ENCODE measurements at places on chromosomes 12 and 14.

- DNase-seq = no peak
These were observed 24.8 kb downstream of the GPR68 start for GRCh38 chr14:91219517-91220389.

GRCh38 chr12:130288691-130289090 lies 49.0 kb upstream of the PIWIL1 start:
- no peak for DNase-seq

DNA sequence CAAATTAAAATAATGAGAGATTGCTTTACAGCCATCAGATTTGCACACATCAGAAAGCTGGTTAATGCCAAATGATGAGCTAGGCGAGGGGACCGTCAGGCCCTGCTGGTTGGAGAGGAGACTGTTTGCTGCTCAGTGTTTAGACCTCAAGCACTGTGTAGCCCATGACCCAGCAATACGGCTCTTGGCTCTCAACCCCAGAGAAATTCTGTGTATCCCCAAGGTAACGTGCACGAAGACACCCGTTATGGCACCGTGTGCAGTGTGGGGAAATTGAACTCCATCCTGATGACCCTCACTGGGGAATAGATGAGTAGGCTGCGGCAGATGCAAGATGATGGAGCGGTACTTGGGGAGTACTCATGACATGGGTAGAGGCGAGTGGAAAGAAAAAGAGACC lies 55.7 kb downstream of the EID3 start:
- no peak for DNase-seq

GRCh38 chr14:87805315-87805723 lies 187.7 kb downstream of the GALC start:
- peak; percentile 4 for DNase-seq

DNA sequence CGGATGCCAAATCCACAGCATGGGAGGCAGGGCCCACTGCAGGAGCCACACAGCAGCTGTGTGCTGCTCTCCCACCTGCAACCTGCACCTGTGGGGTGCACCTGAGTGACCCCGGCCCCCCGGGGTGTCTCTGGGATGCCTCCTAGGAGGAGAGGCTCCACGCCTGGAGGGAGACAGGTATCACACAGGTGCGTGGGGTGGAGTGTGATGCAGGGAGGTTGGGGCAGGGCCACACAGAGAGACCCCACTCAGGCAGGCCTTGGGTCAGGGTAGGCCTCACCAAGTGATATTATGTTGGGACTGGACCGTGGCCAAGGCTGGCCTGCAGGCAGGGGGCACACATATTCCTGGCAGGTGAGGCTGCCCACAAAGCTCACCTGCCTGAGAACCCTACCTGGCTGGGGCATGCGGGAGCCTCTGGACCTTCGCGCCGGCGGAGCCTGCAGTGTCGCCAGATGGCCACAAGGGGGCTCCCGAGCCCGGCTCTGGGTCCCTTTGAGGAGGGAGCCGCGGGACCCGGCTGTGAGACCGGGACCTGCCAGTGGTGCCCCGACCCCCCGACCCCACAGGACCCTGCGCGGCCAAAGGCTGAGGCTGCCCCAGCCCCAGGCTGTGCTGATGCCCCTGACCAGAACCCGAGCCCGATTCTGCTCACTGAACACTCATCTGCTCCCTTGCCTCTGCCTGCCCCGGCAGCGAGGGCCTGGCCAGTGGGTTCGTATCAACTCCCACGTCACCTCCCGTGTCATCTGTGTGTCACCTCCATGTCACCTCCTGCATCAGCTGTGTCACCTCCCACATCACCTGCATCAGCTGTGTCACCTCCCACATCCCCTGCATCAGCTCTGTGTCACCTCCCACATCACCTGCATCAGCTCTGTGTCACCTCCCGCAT lies 11.4 kb downstream of the TMEM121 start:
- DNase-seq = peak; percentile 54

- DNase-seq = no peak
These were observed 32.2 kb downstream of the SH2B3 start for GRCh38 chr12:111437816-111438454.

DNA sequence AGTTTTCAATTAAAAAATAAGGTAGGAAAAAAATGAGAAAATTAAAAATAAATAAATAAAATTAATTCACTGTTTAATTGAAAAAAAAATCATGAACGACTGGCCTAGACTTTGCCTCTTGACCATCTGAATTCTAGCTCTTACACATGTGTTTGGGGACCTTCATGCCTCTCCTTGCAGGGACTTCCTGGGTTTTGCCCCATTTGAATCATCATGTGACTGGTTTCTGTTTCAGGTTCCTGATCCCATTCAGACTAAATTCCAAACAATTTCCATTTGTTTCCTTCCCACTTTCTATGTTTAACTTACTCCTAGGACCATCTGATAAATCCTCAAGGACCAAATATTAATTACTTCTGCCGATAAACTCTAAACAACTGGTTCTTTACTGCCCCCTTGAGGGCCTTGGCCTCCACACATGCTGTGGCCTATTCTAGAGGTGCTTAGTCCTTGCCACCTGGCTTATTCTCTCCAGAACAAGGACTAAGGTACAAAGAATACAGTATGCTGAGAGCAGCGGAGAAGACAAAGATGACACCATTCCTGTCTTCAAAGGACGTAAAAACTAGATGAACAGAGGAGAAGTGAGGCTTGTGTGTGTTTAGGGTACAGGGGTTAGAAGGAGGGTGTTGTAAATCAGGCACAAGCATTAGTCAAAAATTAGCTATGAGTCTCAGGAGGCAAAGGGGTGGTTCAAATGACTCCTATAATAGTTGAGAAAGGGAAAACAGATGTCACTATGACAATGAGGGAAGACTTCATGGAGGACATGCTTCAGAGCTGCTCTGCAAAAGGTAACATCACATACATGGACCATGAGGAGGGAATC lies 125.8 kb upstream of the AVPR1A start:
- no peak for DNase-seq

DNA sequence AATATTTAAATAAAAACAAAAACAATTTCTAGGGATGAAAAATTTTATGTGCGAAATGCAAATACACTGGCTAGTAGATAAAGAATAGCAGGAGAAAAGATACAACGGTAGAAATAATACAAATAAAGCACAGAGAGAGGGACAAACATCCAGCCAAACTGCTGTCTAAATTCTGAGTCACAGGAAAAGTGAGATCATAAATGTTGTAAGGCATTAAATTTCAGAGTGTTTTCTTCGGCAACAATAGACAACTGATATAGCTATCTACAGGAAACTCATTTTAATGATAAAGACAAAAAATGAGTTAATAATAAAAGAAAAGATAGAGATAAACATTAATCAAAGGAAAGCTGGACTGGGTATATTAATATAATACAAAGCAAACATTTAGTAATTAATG lies 122.2 kb downstream of the NTS start:
- no peak for DNase-seq

GRCh38 chr12:119775246-119775895 lies 101.7 kb downstream of the CIT start:
- DNase-seq = no peak

GRCh38 chr12:43501703-43502102 lies 50.3 kb downstream of the ADAMTS20 start:
- DNase-seq = no peak

DNA sequence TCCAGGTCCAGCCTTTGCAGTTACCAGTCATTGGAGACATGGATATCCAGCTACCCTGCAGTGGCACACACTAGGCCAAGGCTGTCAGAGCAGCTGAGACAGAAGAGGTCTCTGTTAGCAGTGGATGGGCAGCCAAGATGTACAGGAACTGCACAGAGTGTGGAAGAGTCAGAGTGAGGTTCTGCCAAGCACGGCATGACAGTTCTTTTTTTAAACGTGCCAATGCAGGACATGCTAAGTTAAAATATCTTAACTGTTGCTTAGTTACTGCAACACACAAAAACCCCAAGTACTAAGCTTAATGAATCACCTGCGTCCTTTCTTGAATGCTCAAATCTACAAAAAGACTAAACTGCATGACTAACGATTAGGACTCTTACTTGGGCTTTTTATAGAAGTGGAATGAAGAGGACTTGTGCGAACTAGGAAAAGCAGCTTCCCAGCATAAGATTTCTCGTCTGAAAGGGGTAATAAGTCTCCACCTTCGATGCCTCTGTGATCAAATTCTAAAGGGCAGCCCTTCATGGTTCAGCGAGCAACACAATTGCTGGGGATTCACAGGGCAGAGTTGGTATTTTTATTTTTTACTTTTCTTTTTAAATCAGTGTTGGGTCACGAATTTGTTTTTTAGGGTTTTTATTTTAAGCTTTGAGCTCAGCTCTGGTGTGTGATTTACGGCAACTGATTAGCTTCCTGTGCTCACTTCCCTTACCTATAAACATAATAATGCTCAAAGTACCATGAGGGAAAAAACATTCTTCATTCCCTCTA lies 20.6 kb downstream of the MAPK1IP1L start:
- DNase-seq = no peak

- no peak for DNase-seq
These were observed 88.8 kb downstream of the ANO6 start for GRCh38 chr12:45304514-45305178.

- DNase-seq = no peak
These were observed 966.9 kb downstream of the NRXN3 start for GRCh38 chr14:79137045-79137430.

- no peak for DNase-seq
These were observed 90.9 kb upstream of the PLXNC1 start for GRCh38 chr12:94057262-94058151.

- no peak for DNase-seq
These were observed 31.1 kb upstream of the NUBPL start for GRCh38 chr14:31530136-31530535.

GRCh38 chr12:3097836-3098235 lies 20.7 kb downstream of the TSPAN9 start:
- no peak for DNase-seq

DNA sequence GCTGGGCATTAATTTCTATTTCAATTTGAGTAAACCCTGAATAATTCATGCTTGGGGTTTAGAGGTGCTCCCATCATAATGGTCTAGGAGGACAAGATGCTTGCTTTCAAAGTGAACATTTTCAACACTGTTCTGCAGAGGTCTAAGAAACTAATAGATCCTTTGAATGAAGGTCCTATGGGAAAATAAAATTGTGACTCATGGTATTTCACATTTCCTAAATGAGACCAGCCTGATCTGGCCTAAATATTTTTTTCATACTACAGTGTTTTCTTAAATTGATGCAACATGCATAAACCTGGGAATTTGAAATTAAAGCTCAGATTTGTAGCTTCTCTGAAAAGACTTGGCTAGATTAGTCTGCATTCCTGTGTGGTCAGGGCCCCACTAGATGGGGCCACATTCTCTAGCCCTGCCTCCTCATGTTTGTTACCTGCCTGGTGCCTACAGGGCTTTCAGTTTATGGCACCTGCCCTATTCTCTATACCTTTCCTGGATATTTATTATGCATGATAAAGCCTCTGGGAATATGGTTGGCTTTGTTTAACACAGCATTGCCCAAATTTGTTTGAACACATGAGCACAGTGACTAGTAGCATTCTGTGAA lies 112.7 kb downstream of the METTL25 start:
- DNase-seq = no peak

DNA sequence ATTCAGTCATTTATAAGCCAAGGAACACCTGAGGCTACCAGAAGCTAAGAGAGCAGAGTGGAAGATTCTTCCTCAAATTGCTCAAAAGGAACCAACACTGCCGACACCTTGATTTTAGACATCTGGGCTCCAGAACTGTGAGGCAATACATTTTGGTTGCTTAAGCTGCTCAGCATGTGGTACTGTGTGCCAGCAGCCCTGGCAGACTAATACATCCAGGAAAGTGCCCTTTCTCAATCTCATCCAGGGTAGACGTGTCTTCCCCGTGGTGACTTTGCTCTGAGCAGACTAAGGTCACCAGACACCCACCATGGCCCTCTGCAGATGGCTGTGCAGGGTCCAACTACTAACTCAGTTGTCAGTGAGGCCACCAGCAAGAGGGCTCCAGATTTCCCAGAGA lies 122.8 kb downstream of the VRK1 start:
- no peak for DNase-seq

DNA sequence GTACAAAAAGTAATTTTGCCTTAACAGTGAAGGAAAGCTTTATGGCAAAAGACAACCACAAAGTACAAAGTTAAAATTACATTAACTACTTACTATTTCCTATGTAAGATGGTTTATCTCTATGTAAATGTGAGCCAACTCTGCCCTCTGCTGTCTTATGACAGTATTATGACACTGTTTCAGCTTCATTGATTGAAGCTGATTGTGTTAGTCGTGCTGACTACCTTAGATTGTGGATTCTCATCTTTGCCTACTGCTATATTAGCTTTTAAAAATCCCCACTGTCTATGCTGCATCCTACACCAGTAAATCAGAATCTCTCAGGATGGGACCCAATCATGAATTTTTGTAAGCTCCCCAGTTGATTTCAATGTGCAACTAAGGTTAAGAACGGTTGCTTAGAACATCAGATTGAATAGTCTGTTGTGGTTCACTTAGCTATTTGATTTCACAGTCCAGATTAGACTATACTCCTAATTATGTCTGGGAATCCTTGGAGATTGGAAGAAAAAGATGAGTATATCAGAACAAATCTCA lies 12.2 kb upstream of the SPTB start:
- no peak for DNase-seq

DNA sequence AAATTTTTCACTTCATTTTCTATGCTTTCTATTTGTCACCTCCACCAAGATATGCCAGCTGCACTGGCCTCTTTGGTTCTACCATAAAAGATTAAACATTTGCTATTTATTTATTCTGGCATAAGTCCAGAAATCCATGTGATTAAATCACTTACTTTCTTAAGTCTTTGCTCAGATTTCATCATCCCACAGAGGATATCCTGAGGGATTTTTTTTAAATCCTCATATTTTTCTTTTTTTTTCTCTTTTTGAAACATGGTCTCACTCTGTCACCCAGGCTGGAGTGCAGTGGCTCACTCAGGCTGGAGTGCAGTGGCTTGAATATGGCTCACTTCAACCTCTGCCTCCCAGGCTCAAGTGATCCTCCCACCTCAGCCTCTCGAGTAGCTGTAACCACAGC lies 645.4 kb upstream of the ATXN7L3B start:
- DNase-seq = no peak

DNA sequence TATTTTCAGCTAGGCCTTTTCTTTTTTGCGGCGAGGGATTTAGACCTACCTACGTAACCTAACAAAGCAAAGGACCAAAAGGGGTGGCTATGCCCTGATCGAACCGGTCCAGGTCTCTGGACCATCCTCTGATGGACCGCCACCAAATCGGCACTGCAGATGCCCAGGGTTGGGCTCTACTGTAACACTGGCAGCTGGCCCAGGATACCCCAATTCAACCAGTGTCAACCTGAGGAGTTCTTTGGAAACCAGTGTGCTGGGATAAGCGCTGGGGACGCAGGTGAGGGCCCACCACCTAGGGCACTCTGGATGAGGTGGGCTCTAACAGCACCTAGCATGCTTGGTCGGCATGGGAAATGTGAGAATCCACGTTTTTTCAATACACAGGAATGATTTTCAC lies 32.2 kb downstream of the FBXO21 start:
- no peak for DNase-seq

GRCh38 chr12:121167232-121167820 lies 34.6 kb downstream of the P2RX7 start:
- no peak for DNase-seq

- no peak for DNase-seq
These were observed 126.5 kb downstream of the C12orf75 start for GRCh38 chr12:105457026-105457425.

- DNase-seq = no peak
These were observed 155.7 kb downstream of the PELI2 start for GRCh38 chr14:56273951-56274350.

GRCh38 chr12:65414526-65414925 lies 136.0 kb downstream of the MSRB3 start:
- no peak for DNase-seq

GRCh38 chr14:40574780-40575179 lies 1031.9 kb upstream of the LRFN5 start:
- no peak for DNase-seq
